ENCODE measurements at places on chromosomes 3 and 15.

GRCh38 chr3:188861842-188862744 lies 309.7 kb upstream of the TPRG1 start:
- no peak for DNase-seq

DNA sequence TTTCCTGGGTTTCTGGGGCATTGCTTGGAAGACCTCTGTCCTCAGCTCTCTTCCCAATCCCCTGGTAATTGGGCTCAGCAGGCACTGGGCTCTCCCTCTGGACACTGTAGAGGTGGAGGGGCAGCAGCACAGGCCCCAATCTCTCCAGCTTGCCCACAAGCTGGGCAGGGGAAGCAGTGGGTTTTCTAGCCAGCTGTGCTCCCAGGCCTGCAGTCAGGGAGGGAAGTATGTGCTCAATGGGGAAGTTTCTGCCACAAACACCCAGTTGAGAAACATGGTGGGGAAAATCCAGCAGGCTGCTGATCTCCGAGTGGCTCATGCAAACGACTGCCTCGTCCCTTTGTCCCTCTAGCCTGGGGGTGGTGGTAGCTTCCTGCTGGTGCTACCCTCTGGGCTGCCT lies 12.8 kb upstream of the RFT1 start:
- DNase-seq, result no peak

GRCh38 chr3:138327831-138328230 lies 1.8 kb downstream of the NME9 start:
- no peak for DNase-seq

GRCh38 chr3:128917291-128917690 lies 37.9 kb downstream of the ACAD9 start:
- DNase-seq, result no peak

DNA sequence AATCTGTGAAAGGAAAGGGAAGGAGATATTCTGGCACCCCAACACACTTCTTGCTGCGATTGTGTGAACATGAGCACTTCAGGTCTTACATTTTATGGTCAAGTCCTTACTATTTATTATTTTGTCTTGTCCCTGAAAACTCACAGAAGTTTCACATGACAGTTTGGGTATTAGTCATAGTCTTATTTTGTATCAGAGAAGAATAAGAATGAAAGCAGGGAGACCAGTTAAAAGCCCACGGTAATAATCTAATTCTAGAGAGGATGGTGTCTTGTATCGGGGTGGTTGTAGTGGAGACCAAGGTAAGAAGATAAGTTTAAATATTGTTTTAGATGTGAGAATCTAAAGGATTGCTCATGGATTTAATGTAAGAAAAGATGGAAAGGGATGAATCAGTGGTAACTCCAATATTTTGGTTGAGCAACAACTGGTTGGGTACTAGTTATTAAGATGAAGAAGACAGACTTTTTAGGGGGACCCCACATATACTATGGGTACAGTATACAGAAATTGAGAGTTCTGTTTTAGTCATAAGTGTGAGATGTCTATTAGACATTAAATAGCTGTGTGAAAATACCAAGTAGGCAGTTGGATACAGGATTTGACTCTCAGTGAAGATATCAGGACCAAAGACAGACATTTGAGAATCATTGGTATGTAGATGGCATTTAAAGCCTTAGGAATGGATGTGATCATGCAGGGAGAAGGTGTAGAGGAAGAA lies 227.6 kb downstream of the MFSD1 start:
- DNase-seq, result no peak

DNA sequence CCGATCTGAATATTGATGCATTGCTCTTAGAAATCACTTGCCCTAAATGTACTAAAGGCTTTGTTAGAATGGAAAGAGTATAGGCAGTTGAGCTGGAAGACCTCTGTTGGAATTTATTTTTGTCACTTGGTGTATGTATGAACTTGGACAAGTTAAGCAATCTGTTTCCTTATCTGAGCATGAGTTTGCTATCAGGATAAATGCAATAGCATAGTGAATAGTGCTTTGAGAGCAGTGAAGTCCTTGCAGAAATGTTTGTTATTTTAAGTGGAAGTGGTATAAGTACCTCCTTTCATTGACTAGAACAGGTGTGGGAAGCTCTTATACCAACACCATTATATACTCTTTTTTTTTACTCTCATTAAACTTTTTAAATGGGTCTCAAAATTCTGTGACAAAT lies 146.4 kb upstream of the ONECUT1 start:
- DNase-seq, result no peak

DNA sequence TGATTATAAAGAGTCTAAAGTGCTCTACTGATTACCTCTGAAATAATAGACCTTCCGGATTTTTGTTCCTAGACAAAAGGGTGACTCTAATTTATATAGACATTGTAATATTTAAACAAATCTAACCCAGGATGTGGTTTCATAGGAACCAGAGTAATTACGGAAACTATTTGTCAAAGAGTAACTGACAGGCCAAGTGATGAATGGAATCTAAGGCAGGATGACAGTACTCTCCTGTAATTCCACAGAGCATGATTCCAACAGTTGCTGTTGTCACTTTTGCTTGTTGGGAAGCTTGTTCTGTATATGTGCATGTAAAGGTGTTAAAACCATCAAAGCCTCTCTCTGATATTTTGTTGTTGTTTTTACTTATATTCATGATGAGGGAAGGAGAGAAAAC lies 1141.0 kb downstream of the IGSF11 start:
- no peak for DNase-seq

DNA sequence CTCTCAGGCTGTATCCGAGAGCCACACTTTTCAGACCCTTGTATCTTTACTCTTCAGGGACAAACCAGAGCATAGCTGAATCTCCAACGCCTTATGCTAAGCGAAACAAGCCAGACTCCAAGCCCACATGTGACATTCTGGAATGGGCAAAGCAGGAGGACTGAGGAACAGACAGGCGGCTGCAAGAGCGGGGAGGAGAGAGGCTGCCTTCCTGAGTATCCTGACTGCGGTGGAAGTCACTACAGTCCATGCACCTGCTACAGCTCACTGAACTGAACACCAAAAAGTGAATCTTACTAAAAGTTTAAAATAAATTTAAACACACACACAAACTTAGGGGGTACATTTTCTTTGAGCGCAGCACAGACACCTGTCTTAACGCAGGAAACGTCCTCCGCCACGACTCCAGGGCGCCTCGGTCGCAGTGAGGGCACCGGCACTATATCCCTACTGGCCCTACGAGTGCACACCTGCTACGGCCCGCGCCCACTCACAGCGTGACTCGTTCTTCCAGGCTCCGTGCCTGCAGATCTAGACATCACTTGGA lies 1.4 kb downstream of the CYFIP1 start:
- no peak for DNase-seq

Measured in NCI-H1092 (cell line).